ENCODE measurements at places on chromosomes 2 and 18. TPM values are rescaled to one million over a fixed set of nuclear protein-coding genes. Genes with fewer than 3 reads are reported as not detected.

Gene FAP
- not detected for total RNA-seq

Gene POMC
- total RNA-seq, result 6.1 TPM

Gene OTOS
- not detected for total RNA-seq

Gene KIAA2012
- total RNA-seq, result not detected

Gene PEX13
- total RNA-seq, result 20.1 TPM

Gene METAP1D
- 5.6 TPM for total RNA-seq

Gene MYCN
- not detected for total RNA-seq

Gene AQP12A
- total RNA-seq, result not detected

Gene MC4R
- not detected for total RNA-seq

Gene SLC9A2
- total RNA-seq, result not detected

- DNase-seq, result no peak
Measured at GRCh38 chr2:134070281-134070741, 183.6 kb upstream of the MGAT5 start.

DNA sequence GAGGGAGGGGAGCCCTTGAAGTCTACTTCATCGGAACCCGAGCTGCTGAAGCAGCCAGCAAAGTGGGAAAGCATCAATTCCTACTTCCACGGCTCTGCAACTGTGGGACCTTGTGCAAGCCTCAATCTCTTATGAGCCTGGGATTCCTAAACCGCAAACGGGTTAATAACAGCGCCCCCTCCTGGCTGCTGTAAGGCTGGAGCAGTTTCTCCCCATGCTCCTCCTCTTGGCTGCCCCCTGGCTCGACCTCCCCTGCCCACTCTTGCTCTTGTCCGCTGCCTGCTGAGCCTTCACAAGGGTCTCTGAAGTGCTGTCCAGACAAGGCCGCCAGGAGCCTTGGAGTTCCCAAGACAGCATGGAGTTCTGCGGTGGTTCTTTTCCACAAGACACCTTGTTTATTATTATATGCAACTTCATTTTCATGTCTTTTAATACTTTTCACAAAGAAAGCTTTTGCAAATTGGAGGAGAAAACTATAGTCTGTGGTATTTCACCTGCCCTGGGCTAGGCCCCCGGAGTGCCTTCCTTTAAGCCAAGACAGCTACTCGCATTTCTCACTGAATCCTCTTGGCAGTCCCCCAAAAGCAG lies 157.2 kb downstream of the DDX1 start:
- no peak for DNase-seq

GRCh38 chr18:45666006-45666405 lies 50.7 kb downstream of the SLC14A2 start:
- no peak for DNase-seq

- DNase-seq, result no peak
Measured at GRCh38 chr2:174568425-174568824, 29.2 kb downstream of the WIPF1 start.

DNA sequence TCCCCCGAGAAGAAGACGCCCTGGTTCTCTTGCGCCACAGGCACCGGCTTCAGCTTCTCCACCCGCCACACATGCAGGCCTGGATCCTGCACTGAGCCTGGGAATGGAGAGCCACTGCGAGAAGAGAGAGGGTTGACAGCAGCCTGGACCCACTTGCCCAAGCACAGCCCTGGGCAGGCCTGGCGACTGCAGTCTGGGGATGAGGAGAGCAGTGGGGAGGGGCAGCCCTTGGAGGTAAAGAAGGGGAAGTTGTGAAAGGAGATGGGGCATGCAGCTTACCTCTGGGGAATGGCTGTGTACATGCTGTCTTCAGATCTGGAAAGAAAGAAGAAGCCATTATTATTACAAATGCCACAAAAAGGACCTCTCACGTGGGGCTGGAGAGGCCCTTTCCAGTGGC lies 8.3 kb downstream of the CAPG start:
- no peak for DNase-seq

DNA sequence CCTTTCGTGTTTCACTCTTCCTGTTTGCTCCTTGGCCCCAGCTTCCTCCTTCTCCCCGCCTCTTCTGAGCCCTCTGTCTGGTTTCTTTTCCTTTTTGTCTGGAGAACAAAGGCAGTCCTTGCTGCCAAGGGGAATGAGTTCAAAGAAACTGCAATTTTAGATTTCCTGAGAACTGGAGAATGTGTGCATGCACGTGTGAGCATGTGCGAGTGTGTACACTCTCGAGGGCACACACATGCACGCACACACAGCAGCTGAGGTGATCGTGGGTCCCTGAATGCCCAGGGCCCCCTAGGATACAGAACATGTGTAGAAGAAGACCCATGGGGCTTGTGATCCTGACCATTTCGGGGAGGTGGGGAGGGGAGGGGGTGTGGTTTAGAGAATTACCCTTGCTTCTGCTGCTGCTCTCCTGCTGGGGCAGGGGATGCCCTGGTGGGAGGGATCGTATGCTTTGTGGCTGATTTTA lies 151.8 kb downstream of the DYSF start:
- peak; percentile 4 for DNase-seq
